ENCODE measurements at places on chromosomes 11 and 22.

GRCh38 chr11:40716344-40717130 is 742.9 kb downstream of the LRRC4C start:
- no peak for DNase-seq

- DNase-seq, result no peak
Observed at GRCh38 chr11:69073469-69073868, 24.7 kb downstream of the TPCN2 start.

DNA sequence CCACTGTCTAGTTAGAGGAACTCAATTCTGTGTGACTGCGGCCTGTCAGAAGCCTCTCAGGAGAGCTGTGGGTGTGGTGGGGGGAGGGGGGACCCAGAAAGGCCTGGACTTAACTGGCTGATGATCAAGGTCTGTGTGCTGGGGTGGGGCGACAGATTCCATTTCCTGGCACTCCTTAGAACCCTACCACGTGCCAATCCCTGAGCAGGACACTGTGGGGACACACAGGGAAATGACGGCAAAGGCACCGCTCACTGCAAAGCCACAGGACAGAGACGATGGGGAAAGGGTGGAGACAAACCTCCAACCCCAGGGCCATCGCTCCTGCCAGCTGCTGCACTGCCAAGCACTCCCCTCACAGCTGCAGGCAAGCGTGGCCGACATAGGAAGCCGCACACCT is 58.4 kb upstream of the BID start:
- no peak for DNase-seq

DNA sequence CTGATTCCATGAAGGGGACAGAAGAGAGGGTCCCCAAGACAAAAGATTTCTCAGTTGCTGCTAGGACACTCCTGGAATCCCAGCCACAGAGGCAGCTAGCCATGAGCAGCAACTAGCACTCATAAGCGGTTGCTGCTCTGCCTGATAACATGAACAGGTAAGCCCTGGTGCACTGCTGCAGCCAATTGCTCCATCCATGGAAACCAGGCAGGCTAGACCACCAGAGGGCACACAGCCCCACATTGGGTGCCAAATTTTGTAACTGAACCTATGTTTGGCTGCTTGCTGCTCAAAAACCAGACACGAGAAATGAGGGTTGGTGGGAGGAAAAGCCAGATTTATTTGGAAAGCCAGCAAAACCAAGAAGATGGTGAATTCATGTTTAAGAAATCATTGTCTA is 21.9 kb upstream of the QSER1 start:
- DNase-seq, result peak; percentile 16

GRCh38 chr11:20084921-20085814 is 75.1 kb downstream of the DBX1 start:
- DNase-seq, result no peak

- DNase-seq, result no peak
Observed at GRCh38 chr11:121225382-121225781, 67.2 kb upstream of the SC5D start.

DNA sequence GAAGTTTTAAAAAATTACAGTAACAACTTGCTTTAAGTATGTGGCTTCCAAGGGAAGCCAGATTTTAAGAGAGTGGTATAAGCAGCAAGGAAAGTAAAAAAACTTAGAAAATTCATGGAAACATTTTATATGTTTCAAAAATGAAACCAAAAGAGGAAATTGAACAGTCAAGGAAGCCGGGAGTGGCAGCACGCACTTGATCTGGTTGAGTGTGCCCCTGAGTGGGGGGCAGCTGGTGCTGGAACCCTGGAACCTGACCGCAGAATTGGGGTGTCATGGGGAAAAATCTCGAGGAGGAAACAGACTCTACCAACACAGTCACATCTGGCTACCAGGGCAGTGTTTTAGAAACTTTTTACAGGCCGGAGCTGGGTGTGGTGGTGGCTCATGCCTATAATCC is 14.0 kb downstream of the MICALL1 start:
- DNase-seq, result no peak

GRCh38 chr22:41845380-41846267 is 12.7 kb downstream of the SREBF2 start:
- DNase-seq, result no peak

GRCh38 chr11:64885367-64886286 is 7.2 kb upstream of the EHD1 start:
- peak; percentile 40 for DNase-seq

DNA sequence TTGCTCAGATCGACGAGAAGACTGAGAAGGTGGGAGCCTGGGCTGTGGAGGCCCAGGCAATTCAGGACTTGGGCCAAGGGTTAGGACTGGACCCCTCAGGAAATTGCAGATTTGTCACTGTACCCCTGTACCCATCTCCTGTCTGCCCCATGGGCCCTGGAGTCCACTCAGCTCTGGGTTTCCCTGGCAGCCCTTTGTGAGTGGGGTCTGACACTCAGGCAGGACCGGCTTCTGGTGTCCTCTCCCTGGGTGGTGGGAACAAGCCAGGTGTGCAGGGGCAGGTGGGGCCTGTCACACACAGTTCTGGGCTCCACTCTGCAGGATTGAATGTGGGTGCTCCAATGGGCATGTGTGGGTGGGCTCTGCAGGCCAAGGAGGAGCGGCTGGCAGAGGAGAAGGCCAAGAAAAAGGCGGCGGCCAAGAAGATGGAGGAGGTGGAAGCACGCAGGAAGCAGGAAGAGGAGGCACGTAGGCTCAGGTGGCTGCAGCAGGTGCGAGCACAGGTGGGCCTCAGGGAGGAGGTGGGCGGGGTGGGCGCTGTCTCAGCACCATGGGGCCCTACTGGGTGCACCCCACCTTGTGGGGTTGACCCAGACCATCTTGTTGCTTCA is 21.6 kb downstream of the INCENP start:
- no peak for DNase-seq

DNA sequence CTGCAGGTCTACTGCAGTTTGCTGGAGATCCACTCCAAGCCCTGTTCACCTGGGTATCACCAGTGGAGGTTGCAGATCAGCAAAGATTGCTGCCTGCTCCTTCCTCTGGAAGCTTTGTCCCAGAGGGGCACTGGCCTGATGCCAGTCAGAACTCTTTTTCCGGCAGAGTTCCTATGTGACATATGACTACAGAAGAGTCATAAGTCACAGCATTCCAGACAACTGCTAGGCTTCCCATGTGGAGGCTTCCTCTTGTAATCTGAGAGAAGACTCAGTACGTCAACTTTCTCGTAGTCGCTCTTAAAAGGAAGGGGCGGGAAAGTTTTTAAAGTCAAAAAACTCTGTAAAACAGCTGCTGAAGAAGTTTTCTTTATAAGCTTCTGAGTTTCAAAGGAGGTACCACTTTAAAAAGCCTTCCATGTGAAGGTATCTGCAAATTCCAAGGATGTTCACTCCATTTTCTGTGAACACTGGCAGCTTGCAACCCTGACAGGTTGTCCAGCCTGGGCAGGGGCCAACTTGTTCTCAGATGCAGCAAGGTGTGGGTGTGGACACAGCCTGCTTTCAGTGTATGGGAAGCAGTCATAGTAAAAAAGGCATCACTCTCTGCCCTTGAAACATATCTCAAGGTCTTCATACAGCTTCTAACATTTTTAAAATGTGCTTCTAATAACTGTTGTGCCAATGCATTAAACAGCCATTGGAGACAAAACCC is 97.8 kb downstream of the ME3 start:
- DNase-seq, result no peak

GRCh38 chr11:94802501-94802900 is 34.3 kb downstream of the AMOTL1 start:
- no peak for DNase-seq
